GOT3 (cell line): ENCODE measurements at places on chromosomes 1 and 21.

GRCh38 chr21:34055615-34056014 lies 17.8 kb upstream of the MRPS6 start:
- no peak for DNase-seq

GRCh38 chr1:234532503-234532922 lies 53.5 kb upstream of the TARBP1 start:
- DNase-seq: no peak

GRCh38 chr1:182164273-182164672 lies 102.8 kb upstream of the ZNF648 start:
- no peak for DNase-seq

DNA sequence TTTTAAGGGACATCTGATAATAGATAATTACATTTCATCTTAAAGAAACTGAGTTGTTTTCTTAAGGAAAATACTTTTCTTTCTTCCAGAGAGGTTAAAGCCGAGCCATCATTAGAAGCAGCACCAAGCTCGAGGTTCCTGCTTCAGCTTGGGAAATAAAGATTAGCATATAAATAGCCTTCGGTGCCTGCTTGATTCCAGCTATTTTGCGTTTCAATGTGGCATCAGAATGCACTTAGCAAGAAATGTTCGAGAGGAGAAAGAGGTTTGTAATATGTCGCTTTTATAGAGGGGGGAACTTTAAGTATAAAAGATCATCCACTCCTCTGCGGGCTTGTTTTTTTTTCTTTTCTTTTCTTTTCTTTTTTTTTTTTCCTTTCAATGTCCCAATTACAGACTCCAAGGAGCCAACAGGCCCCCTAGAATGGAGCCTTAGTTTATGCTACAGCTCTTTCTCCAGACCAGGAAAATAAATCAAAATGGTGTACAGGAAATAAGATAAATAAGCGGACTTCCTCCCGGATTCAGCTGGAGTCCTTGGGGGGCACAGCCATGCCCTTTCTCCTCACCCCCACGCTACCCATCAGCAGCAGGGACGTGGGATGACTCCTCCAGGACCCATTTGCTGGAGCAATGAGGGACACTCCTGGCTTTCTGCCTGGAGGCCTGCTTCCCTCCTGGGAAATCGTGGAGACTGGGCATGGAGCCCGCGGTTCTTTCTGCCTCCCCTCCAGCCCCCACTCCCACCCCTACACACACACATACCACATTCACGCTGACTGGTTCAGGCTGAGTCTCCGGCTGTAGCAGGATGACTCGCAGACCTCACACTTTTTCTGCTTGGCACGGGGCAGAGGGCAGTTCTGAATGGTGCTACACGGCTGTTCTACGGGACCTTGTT lies 131.6 kb downstream of the RRAGC start:
- peak; percentile 24 for DNase-seq

DNA sequence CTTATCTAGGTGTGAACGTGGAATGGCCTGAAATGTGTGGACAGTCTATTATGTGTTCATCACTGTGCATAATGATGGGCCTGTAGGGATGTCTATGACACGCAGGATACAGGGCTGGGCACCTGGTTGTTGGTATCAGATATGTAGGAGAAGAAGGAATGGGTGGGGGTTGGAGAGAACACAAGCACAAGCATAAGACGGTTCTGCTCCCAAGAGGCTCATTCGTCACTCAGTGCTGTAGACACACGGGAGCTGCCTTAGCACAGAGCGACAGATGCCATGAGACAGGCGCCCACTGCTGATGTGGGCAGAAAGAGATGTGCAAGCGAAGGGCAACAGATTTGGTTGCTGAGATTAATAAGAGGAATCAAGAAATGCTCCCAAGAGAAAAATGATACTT lies 256.2 kb downstream of the DISC1 start:
- DNase-seq: no peak

GRCh38 chr21:14589855-14590563 lies 43.9 kb upstream of the SAMSN1 start:
- no peak for DNase-seq

- no peak for DNase-seq
These were observed 180.0 kb downstream of the SDCCAG8 start for GRCh38 chr1:243435836-243436235.

DNA sequence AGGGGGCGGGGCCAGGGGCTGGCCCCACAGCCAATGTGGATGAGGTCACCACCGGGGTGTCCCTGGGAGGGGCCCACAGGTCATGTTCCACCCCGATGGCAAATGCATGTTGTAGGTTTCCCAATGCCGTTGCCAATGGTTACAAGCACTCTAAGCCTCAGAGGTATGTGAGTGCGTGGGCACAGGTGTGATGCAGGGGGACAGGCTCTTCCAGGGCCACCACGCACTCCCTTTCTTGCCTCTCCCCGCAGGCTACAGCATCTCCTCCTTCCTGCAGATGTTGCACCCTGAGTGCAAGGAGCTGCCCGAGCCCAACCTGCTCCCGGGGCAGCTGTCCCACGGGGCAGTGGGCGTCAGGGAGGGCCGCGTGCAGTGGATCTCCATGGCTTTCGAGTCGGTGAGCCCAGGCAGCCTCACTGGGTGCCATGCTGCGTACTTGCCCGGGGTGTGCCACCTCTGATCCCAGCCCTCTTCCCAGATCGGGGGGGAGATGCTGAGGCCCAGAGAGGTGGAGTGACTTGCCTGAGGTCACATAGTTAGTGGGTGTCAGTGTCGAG lies 52.4 kb downstream of the DISP3 start:
- DNase-seq: no peak

DNA sequence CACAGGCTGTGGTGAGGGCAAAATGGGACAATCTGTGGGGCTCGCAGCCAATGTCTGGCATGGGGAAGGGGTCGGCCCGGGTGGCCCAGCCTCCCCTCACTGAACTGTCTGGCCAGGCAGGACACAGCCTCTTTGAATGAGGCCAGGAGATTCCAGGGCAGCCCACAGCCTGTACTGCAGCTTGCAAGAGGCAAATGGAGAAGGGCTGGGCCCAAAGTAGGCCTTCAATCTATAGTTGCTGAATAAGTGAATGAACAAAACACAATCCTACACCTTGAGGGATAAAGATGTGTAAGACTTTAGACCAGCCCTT lies 23.2 kb downstream of the SLC27A3 start:
- no peak for DNase-seq

- no peak for DNase-seq
These were observed 495 bp downstream of the PI4KB start for GRCh38 chr1:151326619-151327222.

- DNase-seq: no peak
These were observed 37.6 kb downstream of the NRDC start for GRCh38 chr1:51840743-51841461.

DNA sequence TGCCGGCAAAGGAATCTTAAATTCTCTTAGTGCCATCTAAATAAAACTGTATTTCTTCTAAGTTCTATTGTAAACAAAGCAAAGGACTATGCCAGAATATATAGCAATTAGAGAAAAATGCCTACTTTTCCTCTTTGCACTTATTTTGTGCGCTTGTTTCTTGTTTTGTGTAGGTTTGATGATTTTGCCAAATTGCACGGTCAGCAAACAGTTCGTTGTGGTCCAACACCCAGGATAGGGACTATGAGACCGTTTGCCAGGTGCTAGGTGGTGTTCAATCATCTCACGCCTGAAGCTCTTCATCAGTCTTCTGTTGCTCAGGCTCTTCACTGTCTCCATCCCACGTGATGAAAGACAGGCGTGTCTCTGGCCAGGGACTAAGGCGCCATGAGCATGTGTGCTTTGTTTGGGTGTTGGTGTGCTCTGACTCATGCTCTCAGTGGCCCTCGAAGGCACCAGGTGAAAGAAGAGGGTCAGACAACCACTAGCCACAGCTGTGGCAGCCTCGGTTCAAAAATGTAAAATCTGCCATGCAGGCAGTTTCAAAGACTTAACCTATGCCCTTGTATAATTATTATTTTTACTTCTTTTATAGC lies 36.9 kb upstream of the KCNE1 start:
- no peak for DNase-seq

DNA sequence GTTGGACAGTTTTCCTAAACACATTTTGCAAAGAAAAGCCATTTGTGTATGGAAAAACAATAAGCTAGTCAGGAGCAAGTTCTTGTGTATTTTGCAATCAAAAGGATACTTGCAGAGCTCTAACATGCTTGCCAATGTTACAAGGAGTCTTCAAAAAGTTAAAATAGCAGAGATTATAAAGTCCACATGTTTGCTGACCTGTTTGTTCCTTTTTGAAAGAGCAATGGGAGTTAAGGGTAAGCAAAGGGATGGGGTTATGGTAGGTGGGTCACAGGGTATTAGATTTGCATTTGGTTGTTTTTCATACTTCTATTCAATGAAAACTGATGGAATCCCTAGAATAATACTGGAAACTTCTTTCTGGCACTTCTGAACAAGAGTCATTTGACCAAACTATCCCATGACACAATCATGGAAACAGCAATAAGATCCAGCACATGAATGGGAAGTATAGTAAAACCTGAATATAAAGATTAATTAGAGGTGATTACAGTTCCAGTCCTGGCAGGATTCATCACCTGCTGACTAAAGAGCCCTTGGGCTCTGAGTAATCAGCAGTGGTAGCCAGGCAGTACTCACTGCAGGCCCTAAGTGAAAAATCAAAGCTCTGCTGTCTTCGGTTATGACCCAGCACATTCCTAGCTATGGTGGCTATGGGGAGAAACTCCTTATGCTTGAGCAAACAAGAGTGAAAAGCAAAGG lies 27.1 kb upstream of the ZC3H11B start:
- no peak for DNase-seq

GRCh38 chr1:229349463-229350385 lies 6.9 kb upstream of the CCSAP start:
- DNase-seq: no peak

DNA sequence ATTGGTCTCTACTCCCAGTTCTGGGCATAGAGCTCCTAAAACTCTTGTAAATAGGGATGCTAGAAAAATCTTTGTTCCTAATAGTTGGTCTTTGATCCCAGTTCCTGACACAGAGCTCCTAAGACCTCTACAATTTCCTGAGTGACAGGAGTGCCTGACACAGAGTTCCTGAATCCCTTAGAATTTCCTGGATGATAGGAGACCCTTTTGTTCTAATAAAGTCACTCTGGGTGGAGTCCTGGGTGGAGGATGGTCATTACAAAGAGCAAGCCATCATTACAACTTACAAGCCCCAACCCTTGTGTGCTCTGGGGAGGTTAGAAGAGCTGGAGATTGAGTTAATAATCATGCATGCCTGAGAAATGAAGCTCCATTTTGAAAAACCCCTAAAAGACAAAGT lies 58.4 kb downstream of the ZZZ3 start:
- DNase-seq: no peak
